CD4-positive, alpha-beta T cell treated with Interleukin-17A for 4 hours (primary cell): ENCODE measurements at places on chromosomes 2 and 18.

DNA sequence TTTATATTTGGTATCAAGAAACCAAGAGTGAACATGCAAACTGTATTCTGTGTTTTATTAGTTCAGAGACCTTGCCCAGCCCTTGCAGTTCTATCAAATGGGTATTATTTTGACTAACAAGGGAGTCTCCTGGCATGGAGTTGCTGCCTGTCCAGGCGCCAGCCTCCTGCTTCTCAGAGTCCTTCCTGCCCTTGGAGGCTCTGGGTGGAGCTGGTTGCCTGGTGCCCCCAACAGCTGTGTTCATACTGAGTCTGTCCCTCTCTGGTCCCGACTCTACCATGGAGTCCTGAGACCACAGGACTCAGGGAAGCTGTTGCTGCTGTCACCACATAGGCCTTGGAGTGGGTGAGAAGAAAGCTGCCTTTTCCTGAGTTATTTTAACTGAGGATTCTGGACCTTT lies 26.3 kb upstream of the GREB1 start:
- DNase-seq: no peak

DNA sequence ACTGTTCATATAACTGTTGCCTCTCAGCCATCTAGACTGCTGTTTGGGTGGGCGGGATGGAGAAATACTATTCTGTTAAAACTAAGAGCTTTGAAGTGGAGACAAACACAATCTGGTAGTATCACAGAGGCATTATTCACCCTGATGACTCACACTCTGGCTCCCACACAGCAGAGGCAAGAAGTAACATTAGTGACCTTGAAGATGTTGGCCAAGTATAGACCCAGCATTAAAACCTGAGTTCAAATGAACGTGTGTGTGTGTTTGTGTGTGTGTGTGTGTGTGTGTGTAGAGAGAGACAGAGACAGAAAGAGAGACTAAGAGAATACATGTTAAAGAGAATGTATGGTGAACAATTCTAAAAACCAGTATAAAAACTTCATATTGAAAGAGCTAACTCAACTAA lies 22.5 kb upstream of the ACVR1 start:
- peak; percentile 74 for DNase-seq

DNA sequence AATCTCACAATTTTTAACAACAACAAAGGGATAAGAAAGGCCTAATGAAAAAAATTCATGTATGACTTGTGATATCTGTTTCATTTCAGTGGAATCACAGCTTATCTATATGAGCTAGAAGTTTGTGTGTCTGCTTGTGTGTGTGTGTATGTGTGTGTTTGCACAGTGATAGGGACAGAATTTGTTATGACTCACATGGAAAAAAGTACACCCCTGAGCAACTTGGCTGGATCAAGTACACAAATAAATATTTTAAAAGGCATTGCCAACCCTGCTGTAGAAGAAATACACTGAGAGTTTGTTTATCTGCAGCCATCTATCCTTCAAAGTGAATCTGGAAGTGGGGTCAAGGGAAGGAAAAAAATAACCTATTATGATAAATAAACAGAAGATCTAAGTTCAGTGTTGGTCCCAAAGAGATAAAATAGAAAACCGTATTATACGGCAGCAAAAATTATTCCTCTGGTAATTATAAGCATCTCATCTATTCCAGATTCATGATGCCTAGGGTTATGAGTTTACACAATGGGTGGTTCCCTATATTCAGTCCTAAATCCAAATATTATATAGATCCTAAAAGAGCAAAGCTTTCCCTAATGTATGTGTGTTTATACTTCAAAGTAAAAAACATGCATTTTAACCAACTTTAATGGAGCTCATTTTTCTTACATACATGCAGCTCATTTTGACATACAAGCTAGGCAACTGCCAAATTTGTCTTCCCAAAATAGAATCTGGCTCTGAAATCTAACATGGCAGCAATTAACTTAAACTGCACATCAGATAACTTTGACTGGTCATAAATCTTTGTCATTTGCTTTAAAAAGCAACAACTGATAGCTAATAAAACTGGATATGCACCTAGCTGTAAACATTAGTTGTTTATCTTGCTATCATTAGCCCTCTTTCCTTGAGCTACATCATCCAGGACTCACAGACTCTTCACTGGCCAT lies 420.6 kb downstream of the IRS1 start:
- DNase-seq: no peak

DNA sequence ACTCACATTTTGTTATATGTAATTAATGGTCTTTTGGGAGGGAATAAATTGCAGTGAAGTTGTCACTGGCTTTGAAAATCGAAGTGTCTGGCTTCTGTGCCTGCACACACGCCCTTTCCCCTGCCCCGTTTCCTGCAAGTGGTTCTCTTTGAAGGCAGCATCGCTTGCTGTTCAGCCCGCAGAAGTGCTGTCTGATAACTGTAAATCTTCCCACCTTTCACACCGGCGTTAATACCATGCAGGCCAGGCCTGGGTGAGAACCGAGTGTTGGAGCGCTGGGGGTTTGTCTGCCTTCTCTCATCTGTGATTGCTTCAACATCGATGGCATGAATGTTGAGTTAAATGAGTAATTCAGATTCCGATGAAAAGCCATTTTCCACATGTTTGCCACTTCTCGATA lies 37.9 kb upstream of the RPL31 start:
- peak; percentile 32 for DNase-seq

GRCh38 chr2:165185633-165186032 lies 18.2 kb downstream of the SCN3A start:
- DNase-seq: no peak

DNA sequence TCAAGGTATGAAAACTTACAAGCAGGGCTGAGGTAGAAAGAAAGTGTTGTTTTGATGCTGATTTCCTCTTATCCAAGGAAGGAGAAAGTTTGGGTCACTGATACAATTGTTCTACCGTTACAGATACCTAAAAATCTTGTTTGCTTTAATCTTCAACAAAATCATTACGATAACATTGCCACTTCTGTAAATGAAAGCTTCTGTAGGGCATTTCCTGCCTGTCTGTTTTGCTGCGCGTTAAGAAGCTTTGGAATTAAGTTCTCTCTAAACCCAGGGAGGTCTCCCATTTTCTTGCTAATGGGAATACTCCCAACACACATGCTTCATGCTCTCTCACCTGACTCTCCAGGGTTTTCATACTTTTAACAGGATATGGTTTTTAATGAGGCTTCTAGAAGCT lies 258.5 kb downstream of the PTGR3 start:
- no peak for DNase-seq

DNA sequence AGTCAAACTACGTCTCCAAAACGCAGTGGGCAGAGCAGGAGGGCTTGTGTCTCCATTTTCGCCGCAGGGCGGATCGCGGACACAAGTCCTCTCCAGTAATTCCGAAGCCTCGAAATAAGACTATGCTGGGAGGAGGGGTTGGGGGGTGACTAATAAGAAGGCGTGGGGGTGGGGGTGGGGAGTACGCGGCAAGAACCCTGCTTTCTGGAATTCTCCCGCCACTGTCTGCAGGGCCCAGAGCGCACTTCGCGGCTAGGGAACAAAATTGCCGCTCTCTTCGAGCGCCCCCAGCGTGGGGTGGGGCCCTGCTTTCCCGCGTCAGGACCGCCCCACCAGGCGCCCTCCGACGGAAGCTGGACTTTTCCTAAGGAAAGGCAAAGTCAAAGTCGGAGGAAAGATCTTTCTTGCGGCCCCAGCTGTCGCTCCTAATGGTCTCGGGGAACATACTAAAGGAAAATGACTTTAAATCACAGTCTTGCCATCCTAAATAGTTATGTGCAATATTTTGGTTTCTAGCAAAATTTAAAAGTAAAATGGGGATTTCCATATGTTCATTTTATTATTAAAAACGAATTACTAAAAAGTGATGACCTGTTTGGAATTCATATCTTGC lies 11.9 kb downstream of the NR4A2 start:
- no peak for DNase-seq

DNA sequence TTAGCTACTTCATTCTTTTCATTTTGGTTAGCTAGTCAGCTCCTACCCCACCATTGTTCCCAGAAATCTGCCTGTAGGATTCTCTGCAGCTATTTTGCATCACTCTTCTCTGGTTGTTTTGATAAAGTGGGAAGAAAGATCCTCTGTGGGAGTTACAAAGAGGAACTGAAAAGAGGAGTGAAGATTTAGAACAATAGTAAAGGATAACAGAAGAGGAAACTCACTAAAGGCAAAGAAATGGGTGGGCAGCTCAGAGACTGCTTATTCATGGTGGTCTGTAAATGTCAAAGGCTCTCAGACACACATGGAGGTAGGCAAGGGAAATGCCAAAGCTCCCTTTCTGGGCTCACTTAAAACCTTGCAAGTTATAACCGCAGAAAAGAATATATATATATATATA lies 17.2 kb upstream of the CD207 start:
- DNase-seq: no peak

DNA sequence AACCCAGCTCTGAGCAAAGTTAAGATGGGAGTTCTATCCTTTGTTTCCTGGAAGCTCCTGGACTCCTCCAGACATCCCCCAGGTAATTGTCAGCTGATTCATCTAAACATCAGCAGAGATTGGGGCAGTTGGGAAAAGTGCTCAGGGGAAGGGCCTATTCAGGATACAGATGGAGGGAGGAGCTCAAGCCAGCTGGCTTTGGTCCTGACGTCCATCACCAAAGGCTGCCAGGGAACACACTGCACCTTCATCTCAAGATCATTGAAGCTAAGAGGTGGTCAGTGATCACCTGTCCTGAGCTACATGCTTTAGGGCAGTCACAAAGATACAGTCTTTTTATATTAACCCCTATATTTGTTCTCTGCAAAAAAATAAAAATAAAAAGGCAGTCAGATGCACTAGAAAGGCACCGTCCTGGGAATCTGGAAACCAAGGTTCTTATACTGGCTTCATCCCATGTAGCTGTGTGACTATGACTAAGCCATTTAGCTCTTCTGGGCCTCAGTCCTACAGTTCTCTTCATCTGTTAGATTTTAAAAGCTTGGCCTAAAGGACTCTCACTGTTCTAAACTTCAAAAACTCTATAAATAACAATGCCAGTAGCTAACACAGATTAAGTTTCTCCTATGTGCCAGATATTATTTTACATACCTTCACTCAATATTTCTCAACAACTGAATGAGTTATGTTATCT lies 446.5 kb downstream of the BCL11A start:
- no peak for DNase-seq

- DNase-seq: no peak
Measured at GRCh38 chr2:144996225-144996795, 476.4 kb upstream of the ZEB2 start.

- no peak for DNase-seq
Measured at GRCh38 chr18:31942291-31942998, 483 bp downstream of the TRAPPC8 start.

DNA sequence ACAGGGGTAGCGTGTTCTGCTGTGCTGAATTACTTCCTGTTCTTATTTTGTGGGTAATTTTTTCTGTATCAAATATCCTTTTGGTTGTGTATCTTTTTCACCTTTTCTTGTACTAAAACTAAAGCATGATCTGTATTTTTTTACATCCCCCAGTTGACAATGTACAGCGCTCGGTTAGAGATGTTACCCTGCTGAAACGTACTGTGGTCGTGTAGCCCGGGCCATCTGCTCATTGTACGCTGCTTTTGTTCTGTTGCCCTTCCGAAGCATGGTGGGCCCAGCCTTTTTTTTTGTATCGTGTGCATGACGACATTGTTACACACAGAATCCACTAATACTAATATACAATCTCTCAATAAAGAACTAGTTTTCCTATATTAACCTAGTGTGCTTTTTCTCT lies 233.1 kb downstream of the HAUS1 start:
- no peak for DNase-seq

DNA sequence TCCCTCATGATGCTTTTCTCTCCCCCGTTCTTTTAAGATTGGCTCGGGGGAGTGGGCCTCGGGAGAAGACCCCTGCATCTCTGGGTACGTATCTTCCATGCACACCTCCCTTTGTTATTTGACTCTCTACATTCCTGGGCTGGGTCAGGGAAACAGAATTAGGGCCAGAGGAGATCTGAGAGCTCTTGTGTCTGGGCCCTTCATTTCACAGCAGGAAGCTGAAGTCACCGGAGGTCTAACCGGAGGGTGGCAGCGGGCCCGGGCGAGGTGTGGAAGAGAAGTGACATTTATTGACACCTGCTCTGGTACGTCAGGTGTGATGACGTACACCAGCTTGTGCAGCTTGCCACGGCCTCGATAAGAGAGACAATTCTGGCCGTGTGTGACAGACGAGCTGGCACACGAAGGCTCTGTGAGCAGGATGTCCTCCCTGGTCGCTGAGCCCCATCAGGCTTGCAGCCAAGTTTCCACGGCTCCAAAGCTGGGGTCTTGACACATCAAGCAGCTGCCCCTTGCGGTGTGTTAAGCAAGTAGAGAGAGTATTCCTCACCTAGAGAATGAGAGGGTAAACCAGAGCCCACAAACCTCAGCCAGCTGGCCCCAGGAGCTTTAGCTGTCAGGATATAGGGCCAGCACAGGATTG lies 30.4 kb downstream of the TOGARAM2 start:
- DNase-seq: peak; percentile 88

DNA sequence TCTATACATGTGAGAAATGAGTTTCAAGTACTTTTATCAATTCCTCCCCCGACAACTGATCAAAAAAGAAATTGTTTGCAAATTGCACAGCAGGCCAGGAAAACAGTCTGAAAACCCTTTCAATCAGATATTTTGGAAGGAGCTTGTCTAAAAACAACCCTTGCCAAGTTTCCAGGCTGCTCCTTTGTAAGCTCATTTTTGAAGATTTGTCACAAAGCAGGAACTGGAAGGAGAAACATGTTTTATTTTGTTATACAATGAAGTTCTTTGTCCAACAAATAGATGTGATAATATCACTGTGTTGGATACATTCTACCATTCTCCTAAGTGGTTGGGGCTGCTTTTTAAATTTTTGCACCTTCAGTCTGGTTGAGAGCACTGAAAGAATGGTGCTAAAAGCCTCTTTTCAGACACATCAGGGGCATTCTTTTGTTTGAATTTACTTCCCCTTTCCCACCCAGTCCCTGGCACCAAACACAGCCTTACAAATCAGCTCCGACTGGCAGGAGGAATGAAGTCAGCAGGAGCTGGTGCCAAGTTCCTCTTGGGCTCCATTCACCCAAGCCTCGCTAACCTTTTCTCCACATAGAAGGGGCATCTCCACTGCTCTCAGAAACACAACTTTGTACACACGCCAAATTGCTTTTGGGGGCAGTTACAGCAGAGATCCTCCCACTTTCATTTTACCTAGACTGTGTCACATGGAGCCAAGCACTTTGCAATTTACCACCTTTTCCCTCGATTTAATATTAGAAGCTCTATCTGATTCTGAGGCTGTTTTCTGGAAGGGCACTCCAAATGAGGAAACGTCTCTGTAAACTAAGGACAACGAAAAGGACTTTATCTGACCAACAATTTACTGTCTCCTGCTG lies 88.0 kb downstream of the C1D start:
- DNase-seq: no peak

DNA sequence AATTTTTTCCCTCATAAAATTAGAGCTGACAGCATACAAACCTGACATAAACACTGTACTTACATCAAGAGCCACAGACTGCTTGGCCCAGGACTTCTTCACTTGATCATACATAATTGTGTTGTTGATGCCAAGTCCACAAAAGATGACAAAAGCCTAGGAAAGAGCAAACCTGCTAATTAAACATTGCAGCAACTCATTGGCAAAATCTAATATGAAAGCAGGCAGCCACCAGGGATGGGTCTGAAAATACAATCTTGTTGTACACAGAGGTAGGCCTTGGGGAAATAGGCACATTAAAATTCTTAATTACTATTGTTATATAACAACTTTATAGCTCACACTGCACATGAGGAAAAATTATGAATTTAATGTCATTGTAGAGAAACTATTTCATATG lies 255.8 kb downstream of the PDE11A start:
- DNase-seq: no peak
